ENCODE measurements at places on chromosomes 7 and 10.

GRCh38 chr10:44930904-44931620 lies 19.9 kb downstream of the TMEM72 start:
- DNase-seq = no peak

DNA sequence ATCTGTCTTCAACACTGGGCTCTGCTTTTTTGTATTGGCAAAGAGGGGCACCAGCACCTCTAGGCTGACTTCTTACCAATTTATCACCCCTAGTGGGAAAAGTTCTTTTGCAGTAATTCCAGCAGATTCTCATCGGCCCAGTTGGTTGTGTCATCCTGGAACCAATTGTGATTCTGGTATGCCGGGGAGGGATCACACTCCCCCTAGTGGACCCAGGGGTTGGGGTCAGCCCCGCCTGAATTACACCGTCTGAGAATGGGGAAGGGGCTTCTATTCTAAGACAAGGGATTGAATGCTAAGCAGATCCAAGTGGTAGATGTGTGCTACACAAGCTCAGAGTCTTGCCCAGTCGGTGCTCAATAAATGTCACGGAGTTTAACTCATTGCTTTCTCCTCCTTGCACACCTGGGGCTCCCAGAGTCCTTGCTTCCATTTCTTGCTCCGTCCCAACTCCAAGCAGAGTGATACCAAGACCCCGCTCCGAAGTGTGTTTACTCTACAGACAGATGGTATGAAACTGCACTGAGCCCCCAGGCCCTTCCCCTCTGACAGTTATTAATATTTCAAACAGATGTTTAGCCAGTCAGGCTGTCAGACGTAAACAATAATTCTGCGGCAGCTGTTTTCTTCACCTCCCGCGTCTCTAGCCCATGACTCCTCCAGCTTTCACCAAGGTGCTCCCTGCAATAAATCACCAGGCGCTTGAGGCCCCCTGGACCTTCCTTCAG lies 71.9 kb downstream of the C10orf105 start:
- no peak for DNase-seq

GRCh38 chr7:13179011-13179582 lies 491.7 kb downstream of the ARL4A start:
- DNase-seq = no peak

DNA sequence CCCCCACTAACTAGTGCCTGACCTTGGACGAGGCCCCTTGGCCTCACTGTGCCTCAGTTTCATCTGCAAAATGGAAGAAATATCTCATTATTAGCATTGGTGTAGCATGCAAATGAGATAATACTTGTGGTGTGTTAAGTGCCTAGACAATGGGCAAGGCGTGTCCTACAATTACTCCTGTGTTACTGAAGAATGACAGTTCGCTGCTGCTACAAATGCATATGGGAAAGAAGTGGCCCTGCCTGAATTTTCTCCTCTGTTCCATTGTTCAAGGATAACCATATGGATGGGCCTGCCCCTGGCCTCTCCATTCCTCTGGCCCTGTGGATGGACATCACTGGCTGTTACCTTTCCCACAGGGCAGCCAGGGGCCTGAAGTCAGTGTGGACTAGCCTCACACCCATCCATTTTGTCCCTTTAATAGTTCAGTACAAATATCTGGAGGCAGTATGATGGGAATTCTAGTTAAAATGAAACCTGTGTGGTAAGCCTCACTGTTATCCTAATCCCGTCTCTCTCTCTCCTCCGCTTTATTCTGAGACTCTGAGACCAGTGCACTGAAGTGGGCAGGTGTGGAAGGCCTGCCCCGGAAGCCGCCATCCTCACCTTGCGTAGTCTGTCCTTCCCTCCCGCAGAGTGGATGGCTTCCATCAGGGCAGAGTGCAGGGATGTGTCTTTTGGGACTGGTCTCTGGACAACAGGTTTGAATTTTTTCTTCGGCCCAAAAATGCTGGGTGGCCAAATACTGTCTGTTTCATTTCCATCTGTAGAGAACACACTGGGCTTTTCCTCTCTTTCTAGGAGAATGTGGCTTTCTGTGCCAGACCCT lies 244.6 kb upstream of the GRB10 start:
- DNase-seq = no peak

- DNase-seq = no peak
These were observed 30.1 kb upstream of the TNPO3 start for GRCh38 chr7:129084801-129085551.

DNA sequence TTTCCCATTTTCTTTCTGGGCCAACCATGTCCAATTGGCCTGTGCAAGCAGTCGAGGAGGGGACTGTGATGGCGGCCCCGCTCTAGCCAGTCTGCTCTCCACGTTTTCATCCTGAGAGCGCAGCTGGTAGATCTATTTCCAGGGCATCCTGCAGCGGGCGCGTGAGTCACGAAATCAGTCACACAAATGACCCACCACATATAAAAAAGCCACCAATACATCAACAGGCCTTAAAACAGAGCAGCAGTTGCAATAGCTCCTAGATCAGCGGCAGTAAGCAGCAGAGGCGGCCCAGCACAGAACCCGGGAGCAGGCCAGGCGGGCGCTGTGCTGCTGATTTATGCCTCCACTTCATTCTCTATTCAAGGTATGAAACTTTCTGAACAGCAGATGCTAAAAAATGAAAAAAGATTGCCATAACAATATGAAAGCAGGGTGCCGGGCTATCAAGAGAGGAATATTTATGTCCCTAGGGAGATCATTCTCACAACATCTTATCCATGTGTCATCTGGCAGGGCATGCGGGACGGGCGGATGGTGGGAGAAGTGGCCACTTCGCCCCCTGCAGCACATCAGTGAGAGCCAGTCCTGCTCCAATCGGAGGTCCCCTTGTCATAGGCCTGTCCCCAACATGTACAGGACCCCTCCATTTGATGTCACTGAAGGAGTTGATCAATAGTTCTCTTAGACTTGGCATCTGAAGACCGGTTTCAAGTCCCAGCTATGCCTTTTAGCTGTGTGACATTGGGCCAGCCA lies 98.0 kb upstream of the GPR26 start:
- DNase-seq = no peak

- DNase-seq = no peak
These were observed at the start of gene PROSER2 for GRCh38 chr10:11823122-11823988. Gene PROSER2, plus strand, starts transcription at chr10:11823356. Its CDS starts 28,722 bp downstream, at chr10:11852078.

- DNase-seq = no peak
These were observed 227.7 kb downstream of the CRPPA start for GRCh38 chr7:16193631-16194030.

DNA sequence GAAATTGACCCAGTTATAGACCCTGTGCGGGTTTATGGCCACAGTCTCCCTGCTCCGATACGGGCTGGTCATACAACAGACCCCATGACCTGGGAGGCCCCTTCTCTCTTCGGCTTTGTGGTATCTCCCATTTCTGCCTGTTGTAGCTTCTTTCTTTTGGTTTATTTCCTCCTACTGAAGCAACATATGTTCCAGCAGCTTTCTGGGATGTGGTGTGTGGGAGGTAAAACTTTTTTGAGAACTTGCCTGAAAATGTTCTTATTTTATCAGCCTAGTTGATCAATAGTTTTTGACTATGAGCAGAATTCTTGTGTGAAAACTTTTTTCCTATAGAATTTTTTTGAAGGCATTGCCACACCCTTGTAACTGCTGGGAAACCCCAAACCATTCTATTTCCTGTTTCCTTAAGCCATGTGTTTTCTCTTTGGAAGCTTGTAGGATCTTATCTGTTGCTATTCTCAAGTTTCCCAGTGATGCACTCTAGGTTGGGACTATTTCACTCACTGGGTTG lies 80.0 kb downstream of the DAGLB start:
- DNase-seq = no peak

DNA sequence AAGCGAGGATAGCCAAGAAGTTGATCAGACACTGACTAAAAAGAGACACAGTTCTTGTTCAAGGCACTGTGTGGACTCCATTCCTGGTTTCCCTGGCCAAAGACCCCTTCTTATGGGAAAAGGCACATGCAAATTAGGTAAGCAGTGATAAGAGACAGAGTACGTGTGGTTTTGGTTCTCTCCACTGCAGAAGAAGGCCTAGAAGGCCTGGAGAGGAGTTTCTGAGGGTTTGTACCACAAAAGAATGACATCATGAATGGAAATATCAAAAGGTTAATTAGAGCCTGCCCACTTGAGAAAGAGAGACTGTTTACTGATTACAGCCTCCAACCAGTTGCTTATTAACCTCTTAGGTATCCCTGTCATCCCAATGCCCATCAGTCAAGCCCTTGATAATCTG lies 137.5 kb downstream of the ZNF365 start:
- no peak for DNase-seq

DNA sequence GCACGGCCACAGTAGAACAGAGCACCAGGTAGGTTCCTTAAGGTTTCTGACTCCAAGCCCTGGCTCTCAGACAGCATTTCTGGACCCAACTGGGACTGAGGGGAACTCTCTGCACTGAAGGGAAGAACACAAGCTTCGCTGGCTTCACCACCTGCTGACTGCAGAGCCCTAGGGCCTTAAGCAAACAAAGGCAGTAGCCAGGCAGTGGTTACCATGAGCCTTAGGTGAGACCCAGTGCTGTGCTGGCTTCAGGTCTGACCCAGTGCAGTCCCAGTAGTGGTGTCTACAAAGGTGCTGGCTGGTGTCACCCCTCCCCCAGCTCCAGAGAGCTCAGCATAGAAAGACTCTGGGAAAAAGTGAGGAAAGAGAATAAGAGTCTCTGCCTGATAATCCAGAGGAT lies 59.5 kb downstream of the SIRT1 start:
- DNase-seq = no peak

DNA sequence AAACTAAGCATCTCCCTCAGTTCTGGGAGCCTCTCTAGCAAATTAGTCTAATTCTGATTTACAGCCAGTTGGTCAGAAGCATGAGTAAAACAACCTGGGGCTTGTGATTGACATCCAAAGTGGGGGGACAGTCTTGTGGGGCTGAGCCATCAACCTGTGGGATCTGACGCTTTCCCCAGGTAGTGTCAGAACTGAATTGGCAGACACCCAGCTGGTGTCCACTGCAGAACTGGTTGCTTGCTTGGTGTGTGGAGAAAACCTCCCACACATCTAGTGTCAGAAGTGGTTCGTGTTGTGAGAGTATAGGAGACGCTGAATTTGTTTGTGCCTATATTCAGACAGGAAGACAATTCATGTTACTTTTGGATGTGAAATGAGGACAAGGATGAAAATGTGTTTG lies 92.2 kb upstream of the PDCD4 start:
- DNase-seq = no peak

GRCh38 chr10:310371-310770 lies 175.1 kb downstream of the ZMYND11 start:
- no peak for DNase-seq

- no peak for DNase-seq
These were observed 26.5 kb downstream of the GTF2IRD1 start for GRCh38 chr7:74479961-74480829.

- DNase-seq = no peak
These were observed 435.6 kb upstream of the NPVF start for GRCh38 chr7:25663877-25664276.

GRCh38 chr7:101123703-101124068 lies 3.2 kb upstream of the SERPINE1 start:
- DNase-seq = no peak

DNA sequence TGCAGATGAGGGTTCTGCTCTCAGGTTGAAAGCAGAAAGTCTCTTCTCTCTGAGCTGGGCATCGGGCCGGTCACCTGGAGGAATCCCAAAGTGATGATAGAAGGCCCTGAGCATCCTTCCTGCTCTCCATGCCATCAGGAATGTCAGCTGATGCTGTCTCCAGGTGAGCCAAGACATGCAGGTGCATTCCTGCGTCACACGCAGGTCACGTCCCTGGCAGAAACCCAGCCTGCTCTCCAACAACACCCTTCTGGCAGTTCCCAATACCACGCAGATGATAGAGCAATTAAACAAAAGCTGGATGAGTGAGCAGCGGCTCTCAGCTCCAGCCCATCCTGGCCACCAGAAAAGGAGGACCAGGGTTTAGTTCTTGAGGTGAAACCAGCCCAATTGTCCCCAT lies 6.9 kb upstream of the WIPI2 start:
- no peak for DNase-seq

- peak; percentile 31 for DNase-seq
These were observed 868 bp downstream of the TIAL1 start for GRCh38 chr10:119595676-119596515.

DNA sequence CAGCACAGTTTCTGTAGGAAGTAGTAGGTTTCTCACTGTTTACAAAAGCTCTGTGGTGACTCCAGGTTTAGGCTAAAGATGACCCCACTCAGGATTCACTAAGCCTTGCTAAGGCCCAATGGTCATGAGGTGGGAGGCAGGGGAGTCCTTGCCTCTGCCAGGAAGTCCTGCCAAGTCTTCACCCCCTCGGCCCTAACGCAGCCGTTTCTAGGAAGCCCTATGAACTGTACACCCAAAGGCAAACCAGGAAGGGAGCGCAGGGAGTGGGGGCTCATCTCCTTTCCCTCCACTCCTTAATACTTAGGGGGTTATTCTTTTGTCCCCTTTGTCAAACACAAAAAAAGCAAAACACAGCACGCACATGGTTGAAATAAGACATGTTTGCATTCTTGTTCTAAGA lies 64.6 kb downstream of the CTBP2 start:
- no peak for DNase-seq

DNA sequence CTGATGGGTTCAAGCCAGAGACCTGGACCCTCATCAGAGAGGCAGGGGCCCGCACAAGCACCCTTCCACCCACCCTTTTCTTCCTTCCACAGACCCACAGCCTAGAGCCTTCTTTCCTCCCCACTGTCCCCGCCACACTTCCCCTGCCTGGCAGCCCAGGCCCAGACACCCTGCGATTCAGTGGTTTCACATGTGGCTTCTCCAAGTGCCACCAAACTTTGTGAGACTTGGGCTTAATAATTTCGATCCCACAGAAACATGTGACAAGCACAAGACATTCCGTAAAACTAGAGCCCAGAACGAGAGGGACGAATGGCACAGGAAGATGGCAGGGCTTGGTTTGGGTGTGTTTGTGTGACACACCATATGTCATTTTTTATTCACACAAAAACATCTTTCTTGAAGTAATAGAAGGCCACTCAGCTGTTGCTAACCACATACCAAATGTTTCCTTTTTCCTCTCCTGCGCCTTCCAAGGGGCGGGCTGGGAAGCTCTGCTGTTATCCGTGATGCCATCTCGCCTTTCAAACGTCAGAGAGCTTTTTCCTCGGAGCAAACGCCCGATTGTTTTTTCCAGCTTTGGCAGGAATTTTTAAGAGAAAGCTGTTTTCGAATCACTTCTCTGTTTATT lies 162.9 kb downstream of the GRK5 start:
- DNase-seq = no peak

DNA sequence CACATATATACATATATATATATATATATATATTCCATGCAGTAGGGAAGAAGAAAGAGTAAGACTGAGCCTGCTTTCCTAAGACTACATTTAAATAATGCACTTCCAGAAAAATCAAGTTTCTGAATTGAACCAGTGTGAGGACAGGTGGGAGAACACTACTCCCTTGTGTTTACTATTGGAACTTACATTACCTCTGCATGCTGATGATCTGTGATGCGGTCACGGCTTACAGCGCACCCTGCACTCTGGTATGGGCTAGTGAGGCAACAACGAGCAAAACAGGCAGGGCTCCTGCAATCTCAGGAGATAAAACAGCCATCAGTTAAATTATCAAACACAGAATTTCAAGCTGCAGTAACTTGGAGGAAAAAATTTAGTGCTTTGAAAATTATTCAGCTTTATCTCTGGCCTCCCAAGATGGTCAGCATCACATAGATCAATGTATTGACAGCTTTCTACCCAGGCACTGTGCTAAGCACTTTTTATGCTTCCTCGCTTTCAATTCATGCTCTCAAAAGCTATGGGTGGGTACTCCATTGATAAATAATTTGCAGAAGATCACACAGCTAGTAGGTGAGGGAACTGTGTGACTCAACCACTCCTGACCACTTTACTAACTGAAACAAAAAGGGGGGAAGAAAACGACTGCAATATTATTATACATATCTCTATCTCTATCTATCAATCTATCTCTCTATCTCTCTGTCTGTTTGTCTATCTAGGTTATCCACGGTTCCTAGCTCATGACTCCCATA lies 20.5 kb upstream of the SLC16A12 start:
- no peak for DNase-seq

Data from stimulated activated CD8-positive, alpha-beta memory T cell treated with anti-CD3 and anti-CD28 coated beads, Interleukin-4, amount 100 ng/mL, for 1 hour (primary cell).